ENCODE measurements at places on chromosomes 13 and 19. TPM values are rescaled to one million over a fixed set of nuclear protein-coding genes. Genes with fewer than 3 reads are reported as not detected.

The SIGLEC10 gene
- not detected for total RNA-seq

The BLOC1S3 gene
- total RNA-seq: 3.3 TPM

The KLK15 gene
- total RNA-seq: not detected

The ZNF835 gene
- total RNA-seq: not detected

The FFAR3 gene
- not detected for total RNA-seq

The CYP2B6 gene
- not detected for total RNA-seq

The FSD1 gene
- 2.6 TPM for total RNA-seq

The KCNJ14 gene
- total RNA-seq: 0.26 TPM

The CYP2F1 gene
- total RNA-seq: not detected

The TRIP10 gene
- 23.0 TPM for total RNA-seq

The JOSD2 gene
- 22.5 TPM for total RNA-seq

The KLK2 gene
- total RNA-seq: not detected

The ANGPTL4 gene
- total RNA-seq: 2.1 TPM

The KLF2 gene
- 16.1 TPM for total RNA-seq

The CFAP97D2 gene
- not detected for total RNA-seq

The OR7D2 gene
- total RNA-seq: not detected

The CYP2S1 gene
- total RNA-seq: 0.11 TPM

The TMEM59L gene
- not detected for total RNA-seq

The DNAJC3 gene
- total RNA-seq: 96.9 TPM

The CBARP gene
- total RNA-seq: 1.2 TPM

The LIG4 gene
- 11.3 TPM for total RNA-seq

The MISP3 gene
- total RNA-seq: 0.22 TPM

The GPR42 gene
- total RNA-seq: not detected

The OR7C1 gene
- not detected for total RNA-seq

The BCAM gene
- total RNA-seq: 21.2 TPM

The TRIM13 gene
- total RNA-seq: 20.9 TPM

The LRRC25 gene
- not detected for total RNA-seq

The ZNF256 gene
- 4.9 TPM for total RNA-seq

The GRIN3B gene
- total RNA-seq: 0.33 TPM

The OR10H1 gene
- total RNA-seq: not detected

The TNNT1 gene
- 0.77 TPM for total RNA-seq

The SYDE1 gene
- total RNA-seq: 15.5 TPM

The ALDH16A1 gene
- total RNA-seq: 54.6 TPM
